Ascending aorta (tissue), 2 donors: ENCODE measurements at places on chromosomes 3 and 15.

GRCh38 chr15:93072411-93073394 lies 16.3 kb downstream of the RGMA start:
- no peak for DNase-seq

GRCh38 chr3:124019291-124019690 lies 27.4 kb upstream of the ROPN1 start:
- no peak for DNase-seq

DNA sequence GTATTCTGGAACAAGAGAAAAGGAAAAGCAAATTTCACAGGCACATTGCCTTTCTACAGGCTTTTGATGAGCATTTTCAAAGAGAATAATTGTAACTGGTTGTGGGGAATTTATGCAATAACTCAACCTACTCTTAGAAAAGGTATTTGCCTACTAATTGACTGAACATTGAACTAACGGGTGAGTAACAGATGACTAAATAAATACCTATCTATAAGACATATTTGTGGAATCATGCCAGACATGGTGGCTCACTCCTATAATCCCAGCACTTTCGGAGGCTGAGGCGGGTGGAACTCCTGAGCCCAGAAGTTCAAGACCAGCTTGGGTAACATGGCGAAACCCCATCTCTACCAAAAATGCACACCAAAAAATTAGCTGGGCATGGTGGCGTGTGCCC lies 367.7 kb downstream of the CGGBP1 start:
- DNase-seq, result no peak

GRCh38 chr3:49674497-49674983 lies 389 bp downstream of the APEH start:
- DNase-seq, result no peak

DNA sequence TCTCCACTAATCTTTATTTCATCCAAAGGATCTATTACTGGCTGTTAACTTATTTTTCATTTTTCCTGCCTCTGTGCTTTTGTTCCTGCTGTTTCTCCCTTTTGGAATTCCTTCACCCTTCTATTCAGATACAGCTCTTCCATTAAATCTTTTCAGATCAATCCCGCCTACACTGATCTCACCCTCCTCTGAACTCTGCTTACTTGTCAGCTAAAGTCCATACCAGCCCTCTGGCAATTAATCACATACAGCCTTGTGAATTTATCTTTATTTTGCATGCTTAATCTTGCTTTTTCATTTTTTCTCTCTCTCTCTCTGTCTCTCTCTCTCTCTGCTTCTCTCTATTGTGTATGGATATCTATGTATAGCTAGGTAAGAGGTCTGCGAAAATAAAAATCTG lies 100.8 kb upstream of the UMPS start:
- DNase-seq, result no peak

DNA sequence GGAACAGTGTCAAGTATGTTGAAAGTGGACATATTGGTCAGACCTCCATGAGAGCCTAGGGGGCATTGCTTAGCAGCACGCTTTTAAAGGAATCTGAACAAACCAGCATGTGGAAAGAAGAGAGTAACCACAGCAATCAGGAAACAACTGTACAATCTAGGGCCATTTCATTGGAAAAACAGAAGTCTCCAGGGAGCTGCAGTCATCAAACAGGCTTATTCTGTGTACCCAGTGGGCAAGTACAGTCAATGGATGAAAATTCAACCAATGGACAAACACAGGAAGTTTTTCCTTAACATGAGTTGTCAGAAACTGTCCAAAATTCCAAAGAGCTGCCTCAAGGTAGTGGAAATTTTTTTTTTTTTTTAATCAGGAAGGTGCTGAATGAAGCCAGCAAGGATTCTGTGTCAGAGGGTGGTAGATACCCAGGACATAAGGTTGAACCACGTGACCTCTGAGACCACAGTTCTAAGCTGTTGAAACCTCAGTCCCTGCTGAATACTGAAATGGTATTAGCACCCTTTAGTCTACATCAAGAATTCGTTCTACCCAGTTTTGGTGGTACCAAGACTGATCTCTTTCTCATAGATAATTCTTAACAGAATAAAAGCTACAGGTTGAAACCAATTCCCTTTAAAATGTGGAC lies 4.4 kb upstream of the DLG1 start:
- DNase-seq, result no peak

DNA sequence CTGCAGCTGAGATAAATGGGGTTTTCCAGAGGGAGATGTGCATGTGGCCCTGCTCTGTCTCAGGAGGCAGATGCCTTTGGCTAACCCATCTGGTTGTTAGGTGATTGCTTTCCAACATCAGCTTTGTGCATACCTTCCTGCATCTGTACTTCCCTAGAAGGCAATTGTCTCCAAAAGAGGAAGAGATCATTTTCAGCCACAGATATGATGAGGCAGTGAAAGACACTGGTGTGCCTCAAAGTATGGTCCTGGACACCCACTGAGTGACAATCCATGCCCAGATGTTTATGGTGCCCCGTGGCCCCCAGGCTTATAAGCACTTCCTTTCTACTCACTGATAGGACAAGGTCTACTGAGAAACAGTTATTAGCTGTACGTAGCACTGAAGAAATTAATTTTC lies 117.5 kb upstream of the NR2F2 start:
- DNase-seq, result no peak

DNA sequence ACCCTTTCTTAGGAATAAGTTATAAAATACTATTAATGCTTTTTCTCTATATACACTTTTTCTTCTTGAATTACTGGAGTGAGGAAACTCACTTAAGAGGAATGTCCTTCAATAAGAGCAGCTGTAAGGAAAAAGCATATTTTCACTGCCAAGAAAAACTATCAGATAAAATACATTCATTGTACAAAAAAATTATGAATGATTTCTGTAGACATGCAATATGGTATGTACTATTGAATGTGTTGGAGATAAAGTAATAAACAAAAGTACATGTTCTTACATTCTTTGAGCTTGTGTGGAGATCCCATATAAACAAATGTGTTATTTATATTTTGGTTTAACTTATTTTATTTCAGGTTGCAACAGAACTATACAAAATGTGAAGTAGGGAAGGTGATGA lies 241.0 kb upstream of the ZNF717 start:
- DNase-seq, result no peak

- no peak for DNase-seq
Observed at GRCh38 chr15:87743562-87743961, 513.0 kb downstream of the NTRK3 start.

DNA sequence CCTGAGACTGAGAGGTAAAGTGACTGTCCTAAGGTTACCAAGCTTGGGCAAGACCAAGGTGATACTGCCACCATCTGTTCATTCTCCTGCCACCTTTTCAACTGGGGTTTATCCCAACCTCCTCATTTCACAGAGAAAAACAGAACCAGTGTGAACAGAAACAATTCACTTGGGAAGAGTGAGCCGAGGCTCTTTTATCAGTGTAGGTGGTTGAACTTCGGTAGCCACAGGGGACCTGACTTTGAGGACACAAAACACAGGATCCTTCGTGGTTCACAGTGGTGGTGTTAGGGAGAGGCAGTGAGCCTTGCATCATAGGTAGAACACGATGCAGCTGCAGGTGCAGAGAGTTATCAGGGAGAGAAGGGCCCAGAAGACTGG lies 72.8 kb upstream of the ICE2 start:
- DNase-seq, result no peak

GRCh38 chr3:11625376-11626083 lies 18.2 kb downstream of the VGLL4 start:
- DNase-seq, result no peak

GRCh38 chr15:87755226-87755625 lies 501.3 kb downstream of the NTRK3 start:
- no peak for DNase-seq

- DNase-seq, result no peak
Observed at GRCh38 chr15:75836959-75837334, 6.3 kb upstream of the UBE2Q2 start.

- no peak for DNase-seq
Observed at GRCh38 chr3:173221010-173221409, 80.0 kb upstream of the SPATA16 start.

- DNase-seq, result no peak
Observed at GRCh38 chr3:114499976-114500375, 206.1 kb downstream of the TIGIT start.

GRCh38 chr3:5846261-5846660 lies 658.8 kb downstream of the EDEM1 start:
- no peak for DNase-seq

- DNase-seq, result no peak
Observed at GRCh38 chr3:120824613-120825012, 82.1 kb downstream of the GTF2E1 start.

- DNase-seq, result no peak
Observed at GRCh38 chr15:77042245-77042919, 28.5 kb downstream of the TSPAN3 start.

DNA sequence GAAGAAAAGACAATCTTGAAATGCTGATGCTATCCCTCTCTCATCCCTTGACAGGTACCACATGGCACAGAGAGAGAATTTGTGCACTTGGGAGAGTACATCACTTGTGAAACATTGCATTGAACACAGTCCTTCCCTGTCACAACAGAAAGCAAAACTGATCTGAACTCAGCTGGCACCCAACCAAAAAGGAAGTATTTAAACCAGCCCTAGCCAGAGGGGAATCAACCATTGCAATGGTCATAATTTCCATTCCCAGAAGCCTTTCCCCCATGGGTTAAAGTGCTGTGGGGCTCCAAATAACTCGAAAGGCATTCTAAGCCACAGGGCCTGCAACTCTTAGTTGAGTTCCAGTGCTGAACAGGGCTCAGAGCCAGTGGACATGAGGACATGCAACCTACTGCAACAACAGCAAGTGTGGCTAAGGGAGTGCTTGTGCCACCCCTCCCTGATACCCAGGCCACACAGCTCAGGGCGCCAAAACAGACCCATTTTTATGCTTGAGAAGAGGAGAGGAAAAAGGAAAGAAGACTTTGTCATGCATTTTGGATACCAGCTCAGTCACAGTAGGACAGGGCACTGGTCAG lies 530.8 kb upstream of the BCHE start:
- DNase-seq, result no peak

GRCh38 chr3:125194849-125195601 lies 17.5 kb downstream of the SLC12A8 start:
- no peak for DNase-seq

GRCh38 chr15:49758456-49758855 lies 137.6 kb downstream of the DTWD1 start:
- no peak for DNase-seq

DNA sequence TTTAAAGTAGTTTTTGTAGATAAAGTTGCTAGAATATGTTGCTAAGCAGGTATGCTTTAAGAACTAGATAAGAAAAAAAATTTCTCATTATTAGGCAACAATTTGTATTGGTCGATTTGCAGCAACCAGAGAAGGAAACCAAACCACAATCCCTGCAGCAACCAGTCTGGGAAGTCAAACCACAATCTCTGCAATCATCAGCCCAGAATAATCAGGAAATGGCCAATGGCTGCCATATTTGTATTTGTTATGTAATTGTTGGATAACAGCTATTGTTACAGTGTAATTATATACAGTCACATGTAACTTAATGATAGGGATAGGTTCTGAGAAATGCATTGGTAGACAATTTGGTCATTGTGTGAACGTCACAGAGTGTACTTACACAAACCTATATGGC lies 23.6 kb downstream of the STXBP5L start:
- no peak for DNase-seq

- DNase-seq, result no peak
Observed at GRCh38 chr3:79751703-79752102, 16.1 kb downstream of the ROBO1 start.

DNA sequence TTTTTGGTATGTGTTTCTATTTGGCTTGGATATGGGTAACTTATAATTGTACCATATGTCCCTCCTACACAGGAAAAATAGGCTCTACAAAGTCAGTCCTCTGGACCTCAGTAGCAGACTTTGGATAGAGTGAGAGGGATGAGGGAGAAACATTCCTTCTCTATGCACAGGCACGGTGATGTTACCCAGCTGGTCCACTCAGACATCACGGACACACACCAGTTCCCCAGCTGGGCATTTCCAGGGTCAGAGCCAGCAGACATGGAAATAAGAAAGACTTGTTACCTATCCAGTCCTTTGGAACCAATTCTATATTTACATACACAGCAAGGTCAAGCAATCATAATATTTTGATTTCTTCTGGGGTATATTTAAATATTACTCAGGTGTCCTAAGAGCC lies 433.1 kb upstream of the KCNMB2 start:
- DNase-seq, result no peak

GRCh38 chr3:84440291-84440690 lies 518.5 kb upstream of the CADM2 start:
- no peak for DNase-seq

GRCh38 chr3:169841171-169841570 lies 28.5 kb upstream of the LRRC34 start:
- no peak for DNase-seq

GRCh38 chr3:147914532-147914931 lies 505.4 kb downstream of the ZIC1 start:
- DNase-seq, result no peak

- DNase-seq, result no peak
Observed at GRCh38 chr15:48391950-48392349, 60.7 kb downstream of the DUT start.

GRCh38 chr3:39479701-39480414 lies 12.4 kb downstream of the MOBP start:
- DNase-seq, result no peak

DNA sequence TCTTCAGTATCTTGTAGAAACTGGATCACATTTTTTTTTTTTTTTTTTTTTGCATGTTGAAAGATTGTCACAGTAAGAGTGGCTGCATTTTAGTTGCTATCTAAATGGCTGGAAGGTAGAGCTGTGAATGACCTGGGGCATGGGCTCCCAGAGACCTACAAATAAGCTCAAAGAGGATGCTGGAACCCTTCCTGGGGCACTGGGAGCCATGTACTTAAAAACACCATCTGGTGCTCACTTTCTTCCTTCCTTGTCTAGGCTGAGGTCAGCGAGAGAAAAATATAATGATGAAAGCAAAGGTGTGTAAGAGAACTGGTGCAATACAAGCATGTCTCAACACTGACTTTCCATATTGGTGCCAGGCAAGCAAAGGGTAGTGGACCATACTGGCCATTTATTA lies 323.9 kb downstream of the SV2B start:
- no peak for DNase-seq

DNA sequence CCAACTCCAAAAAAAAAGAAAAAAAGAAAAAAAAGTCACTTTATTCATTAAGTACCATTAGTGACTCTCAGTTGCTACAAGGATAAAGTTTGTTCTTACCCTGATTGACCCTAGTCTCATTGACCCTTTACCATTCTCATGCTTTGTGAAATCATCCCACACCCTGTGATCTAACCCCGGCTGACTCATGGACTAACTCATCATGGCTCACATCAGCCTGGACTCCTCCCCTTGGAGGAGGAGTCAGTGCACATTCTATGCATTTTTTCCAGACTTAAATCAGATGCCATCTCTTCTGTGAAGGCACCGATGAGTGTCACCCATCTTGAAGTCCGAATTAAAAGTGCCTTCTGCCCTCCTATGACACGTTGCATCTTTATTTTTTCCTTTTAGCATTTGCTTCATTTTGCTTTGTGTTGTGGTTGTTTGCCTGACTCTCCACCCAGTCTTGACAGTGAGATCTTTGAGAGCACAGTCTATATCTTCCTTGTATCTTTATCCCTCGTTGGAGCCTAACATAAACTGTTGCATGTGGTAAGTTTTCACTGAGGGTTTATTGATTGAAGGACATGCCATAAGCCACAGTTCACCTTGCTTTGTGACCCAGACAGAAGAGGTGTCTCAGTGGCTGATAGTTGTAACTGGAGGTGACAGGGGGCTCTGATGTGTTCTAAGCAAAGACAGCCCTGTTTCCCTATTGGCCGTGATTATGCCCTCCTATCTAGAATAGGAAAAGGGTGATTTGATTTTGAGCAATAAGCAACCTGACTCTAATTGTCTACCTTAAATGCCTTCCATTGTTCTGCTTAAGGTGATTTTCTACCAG lies 72.1 kb downstream of the IL1RAP start:
- no peak for DNase-seq
